ENCODE measurements at places on chromosomes 2 and 18.

DNA sequence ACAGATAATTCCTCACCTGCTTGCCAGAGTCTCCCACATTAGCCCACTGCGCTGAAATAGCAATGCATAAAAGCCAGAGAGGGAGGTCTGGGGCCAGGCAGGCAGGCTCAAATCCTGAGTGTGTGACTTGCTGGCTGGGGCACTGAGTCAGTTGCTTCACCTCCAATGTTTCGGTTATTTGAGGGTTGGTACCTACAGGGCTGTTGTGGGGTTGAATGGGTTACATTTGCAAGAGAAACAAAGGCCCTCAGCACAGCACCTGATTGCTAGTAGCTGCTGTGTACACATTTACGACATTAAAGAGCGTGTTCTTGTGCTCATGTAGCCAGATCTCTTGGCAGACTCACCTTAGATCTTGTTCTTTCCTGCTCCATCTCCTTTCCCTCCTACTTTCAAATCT, 34.1 kb upstream of the FAM110C start:
- no peak for DNase-seq

GRCh38 chr2:37449761-37450296, 105.4 kb downstream of the QPCT start:
- DNase-seq = no peak

DNA sequence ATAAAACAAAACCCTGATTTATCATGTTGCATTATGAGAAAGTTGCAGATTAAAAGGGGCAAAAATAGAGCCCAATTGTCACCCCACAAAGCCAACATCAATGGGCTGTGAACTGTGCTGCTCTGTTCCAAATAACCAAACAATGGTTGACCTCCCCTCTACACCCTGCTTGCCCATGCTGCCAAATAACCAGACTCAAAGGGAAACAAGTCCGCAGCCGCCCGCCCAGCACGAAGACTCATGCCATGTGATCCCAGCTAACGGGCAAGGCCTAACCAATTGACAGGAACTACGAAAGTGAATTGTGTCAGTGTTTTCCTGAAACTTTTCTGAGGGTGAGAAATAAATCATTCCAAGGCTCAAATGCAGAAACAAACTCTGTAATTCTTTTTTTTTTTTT, 97.9 kb upstream of the RIOK3 start:
- DNase-seq = no peak

DNA sequence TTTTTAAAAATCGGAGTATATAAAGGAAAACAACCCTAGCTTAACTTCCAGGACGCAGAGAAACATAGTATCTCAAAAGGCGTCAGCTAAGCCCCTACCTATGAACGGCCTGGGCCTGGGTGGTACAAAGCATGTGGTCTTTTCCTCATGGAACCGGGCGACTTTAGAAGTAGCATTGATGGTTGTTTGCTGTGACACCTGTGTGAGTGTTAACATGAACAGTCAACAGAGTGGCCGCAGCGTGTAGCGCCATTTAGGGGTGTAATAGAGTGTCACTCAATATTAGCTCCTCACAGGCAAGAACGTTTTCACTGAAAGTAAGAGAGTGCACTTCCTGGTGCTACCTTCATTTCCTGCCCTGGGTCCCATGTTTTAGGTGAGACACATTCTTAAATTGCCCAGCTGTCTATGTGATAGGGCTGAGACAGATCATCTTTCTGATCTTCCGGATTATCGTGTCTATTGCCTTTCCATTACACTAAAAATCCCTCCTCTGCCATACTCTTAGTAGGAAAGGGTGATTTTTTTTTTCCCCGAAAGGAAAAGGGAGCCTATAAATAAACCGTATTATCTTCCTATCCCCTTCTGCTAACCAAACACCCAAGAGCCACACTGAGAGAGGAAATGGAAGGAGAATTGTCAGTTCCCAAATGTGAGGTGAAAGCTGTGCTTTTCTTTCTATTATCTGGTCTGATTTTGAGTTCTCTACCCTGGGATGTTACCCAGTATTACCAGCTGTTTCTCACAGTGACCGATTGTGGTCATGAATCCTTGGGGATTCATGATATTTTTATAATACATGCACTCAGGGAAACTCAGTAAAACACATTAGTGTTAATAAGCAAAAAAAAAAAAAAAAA, 1.3 kb downstream of the GORASP2 start:
- DNase-seq = peak; percentile 40

- DNase-seq = no peak
These were observed 67.2 kb downstream of the POLR1A start for GRCh38 chr2:86038291-86039081.

- no peak for DNase-seq
These were observed 27.9 kb downstream of the XDH start for GRCh38 chr2:31386648-31387047.

DNA sequence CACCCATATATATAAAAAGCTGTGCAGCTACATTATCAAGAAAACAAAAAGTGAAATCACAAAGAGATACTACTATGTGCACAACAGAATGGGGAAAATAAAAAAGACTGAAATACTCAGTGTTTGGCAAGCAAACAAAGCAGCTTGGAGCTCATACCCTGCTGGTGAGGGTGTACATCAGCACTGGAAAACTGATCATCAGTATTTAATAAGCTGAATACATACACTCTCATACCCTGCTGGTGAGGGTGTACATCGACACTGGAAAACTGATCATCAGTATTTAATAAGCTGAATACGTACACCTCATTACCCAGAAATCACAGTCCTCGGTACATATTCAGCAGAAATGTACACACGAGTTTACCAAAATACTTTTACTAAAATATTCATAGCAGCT, 220.8 kb downstream of the SPP2 start:
- no peak for DNase-seq

DNA sequence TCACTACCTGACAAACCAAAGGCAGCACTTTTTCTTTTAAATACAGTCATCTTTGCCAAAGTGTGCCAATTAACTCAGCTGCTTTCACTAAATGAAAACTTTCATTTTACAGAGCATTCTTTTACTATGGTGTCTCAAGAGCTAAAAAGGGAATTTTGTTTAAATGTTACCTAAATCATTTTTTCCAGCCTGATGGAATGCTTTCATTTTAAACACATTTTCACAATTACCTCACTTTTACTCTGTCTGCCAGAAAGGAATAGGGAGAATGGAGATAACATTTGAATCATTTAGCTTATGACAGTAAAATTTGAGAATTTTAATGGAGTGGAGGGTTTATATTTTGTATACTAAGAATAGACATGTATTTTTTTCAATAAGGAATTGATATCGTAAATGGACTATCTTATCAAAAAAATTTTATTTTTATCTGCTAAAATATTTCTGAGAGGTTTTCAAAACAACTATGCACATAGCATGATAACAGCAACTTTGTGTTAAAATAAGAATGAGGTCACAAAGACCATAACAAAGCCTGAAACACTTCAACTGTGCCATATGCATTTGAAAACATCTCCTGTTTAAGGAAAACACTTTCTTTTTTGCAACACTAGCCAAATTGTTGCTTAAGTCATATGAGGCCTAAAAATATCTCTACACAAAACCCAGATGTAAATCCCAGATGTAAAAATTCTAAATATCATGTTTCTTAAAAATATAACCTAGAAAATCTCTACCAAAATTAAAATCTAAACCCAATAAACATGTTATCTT, 769.9 kb upstream of the FSHR start:
- no peak for DNase-seq

DNA sequence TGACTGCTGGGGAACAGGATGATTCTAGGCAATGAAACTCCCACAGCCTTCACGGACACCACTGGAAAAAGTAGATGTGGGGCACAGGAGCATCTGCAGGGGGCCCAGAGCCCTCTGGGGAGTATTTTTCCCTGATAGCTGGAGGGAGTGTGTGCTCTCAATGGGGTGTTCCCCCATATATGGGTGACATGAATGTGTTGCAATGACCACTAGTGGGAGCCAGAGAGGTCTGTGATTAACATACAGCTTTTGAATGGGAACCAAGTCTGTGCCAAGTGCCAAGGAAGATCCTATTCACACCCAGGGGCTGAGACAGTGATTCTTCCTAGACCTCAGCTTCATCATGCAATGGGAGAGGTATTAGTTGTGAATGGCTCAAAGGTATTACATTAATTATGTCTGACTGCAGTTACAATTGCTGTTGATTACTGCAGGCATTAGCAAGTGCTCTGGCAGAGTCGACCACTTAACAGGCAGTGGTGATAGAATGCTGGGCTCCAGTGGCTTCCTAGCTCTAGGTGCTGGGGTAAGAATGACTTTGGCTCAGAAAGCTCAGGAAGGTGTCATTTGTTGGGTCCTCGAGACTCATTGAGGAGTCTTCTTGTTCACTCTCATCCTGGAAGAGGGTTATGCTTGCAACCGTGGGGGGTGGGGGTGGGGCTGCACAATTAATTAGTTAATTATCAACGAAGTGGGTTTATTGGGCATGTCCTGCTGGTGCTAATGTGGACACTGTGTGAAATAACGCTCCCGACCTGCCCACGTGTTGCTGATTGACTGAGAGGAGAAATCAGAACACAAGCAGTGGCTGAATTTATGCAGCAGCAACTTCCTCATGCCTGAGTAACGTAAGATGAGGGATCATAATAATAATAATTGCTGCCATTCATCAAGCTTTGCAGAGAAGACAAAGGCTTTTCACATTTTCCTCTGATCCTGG, 194.1 kb downstream of the CLIP4 start:
- peak; percentile 60 for DNase-seq

DNA sequence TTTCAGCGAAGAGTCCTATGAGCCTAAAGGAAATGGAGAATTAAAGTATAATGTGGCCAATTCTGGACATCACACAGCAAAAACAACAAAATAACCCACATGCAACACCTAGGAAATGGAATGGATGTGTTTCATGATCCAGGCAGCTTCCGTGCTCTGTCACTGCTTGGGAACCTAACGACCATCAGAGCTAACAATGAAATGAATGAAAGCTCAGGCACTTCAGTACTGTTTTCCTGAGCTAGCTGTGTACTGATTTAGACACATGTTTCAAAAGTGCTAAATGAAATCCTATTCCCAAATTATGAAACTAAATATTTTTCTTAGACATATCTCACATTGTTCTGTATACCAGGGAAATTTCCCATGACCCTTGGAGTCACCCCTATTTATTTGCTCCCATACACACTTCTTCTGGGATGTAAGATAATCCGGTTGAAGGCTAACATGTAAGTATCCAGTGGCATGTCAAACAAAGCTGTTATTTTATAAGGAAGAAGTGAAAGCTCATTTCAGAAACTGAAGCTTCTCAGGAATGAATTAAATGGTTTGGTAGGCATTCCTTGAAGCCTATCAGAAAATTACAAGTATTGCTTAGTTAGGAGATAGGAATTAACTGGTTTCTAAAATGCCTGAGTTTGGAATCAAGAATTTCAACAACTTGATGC, 108.5 kb upstream of the RND3 start:
- no peak for DNase-seq

GRCh38 chr18:31647127-31647753, 37.1 kb downstream of the B4GALT6 start:
- DNase-seq = no peak

DNA sequence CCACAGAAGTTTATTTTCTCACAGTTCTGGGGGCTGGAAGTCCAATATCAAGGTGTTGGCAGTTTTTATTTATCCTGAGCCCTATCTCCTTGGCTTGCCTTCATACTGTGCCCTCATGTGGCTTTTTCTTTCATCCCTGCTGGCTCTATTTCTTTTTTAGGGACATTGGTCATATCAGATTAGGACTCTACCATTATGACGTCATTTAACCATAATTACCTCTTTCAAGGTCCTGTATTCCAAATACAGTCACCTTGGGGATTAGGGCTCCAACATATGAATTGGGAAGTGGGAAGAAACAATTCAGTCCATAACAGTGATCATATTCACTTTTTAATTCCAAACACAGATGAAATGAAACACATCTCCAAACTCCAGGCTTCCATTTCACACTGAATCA, 286.0 kb downstream of the SUCLG1 start:
- no peak for DNase-seq

- DNase-seq = no peak
These were observed 753.6 kb upstream of the GCFC2 start for GRCh38 chr2:76464310-76464709.

DNA sequence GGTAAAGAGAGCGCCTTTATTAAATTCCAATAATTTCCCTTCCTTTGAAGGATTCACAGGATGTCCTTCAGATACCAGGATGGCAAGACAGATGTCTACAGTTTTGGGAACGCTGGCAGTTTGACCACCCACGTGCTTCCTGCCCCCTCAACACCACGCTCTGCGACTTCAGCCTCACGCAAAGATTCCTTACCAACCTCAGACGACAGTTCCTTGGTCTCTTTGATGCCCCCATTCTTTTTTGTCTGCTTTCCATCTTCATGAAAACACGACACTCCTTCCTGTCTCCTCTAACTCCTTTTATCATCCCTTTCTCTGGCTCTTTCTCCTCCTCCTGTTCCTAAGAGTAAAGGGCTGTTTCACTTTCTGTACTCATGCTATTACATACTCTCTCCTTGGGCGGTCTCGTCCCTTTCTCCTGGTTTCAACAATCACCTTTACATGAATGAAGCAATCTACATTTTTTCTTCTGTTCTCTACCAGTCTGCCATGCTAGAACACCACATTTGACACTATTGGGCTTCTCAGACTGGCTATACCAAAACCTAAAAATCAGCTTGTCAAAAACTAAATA, 189.9 kb upstream of the PGAP1 start:
- no peak for DNase-seq

DNA sequence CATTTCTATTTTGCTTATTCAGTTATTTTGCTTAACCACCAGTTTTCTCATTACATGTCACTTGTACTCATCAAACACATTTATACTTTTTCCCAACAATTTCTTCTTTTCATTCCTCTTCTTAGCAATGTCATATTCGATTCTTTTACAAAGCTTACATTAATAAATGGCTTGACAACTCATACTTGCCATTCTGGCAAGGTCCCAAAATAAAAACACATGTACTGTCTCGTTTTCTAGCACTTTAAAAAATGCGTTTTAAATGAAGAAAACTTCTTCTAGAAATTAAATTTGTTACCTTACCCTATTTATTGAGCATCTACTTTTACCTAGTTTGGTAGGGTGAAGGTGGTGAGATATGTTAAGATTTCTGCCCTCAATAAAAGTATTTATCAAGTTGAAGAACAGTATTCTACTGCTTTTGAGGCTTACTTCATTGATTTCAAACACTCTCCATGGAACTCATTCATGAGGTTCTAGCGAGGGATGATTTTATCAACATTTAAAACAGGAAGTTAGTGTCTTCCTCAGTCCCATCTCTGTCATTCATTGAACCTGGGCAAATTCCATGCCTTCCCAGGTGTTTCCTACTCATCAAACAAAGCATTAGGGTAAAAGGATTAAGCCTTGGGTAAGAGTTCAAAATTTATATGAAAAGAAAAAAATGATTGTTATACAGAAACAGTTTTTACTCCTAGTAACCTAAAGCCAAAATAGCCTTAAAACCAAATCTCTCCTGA, 52.6 kb downstream of the CALCRL start:
- no peak for DNase-seq
